ENCODE measurements at places on chromosomes 2 and 18. TPM values are rescaled to one million over a fixed set of nuclear protein-coding genes. Genes with fewer than 3 reads are reported as not detected.

FBXO15 gene
- total RNA-seq = 0.83 TPM

DNA sequence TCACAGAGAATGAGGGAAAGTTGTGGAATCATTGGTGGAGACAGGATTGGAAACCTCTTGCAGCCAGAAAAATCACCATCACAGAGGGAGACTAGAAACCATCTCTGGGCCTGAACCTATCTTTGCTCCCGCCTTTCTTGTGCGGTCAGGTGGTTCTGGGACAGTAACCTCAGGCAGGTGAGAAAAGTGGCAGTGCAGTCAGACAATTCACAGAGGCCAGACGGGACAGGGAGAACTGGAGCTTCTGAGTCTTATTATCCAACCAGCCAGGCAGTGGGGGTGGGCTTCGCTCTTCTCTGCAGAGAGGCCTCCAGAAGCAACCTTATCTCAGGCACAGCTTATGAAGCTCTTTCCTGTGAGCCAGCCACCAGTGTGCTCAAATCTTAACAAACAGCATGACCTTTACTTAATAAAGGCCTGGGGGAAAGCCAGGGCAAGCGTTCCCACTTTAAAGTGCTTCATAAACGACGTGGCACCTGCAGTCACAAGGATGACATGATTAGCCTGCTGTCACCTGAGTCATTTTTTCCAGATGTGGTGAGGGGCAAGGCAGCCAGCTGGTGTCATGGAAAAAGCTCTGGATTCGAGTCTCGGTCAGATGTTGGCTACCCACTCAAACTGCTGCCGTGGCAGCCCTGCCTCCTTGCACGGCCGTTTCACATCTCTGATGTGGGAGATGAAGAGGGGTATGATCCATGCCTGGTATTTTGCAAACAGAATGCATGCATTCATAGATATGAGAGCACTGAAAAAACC, 109.7 kb downstream of the B3GNT2 start:
- peaks cover 48% of the 10 kb centered on the region for H3K4me1 ChIP-seq
- H3K27ac ChIP-seq = peak overlapping the region; percentile 74
- DNase-seq = no peak
- no peaks in the 10 kb centered on the region for H3K27me3 ChIP-seq

- no peak overlapping the region for H3K4me3 ChIP-seq
- H3K27me3 ChIP-seq = no peaks in the 10 kb centered on the region
- DNase-seq = no peak
- H3K36me3 ChIP-seq = no peaks in the 10 kb centered on the region
- no peak overlapping the region for H3K27ac ChIP-seq
Observed at GRCh38 chr2:218798767-218799504, 17.0 kb downstream of the CYP27A1 start.

TMEM178A gene
- total RNA-seq = 5.2 TPM

DSC2 gene
- 14.0 TPM for total RNA-seq

POTEF gene
- not detected for total RNA-seq

UGT1A5 gene
- total RNA-seq = not detected

DNA sequence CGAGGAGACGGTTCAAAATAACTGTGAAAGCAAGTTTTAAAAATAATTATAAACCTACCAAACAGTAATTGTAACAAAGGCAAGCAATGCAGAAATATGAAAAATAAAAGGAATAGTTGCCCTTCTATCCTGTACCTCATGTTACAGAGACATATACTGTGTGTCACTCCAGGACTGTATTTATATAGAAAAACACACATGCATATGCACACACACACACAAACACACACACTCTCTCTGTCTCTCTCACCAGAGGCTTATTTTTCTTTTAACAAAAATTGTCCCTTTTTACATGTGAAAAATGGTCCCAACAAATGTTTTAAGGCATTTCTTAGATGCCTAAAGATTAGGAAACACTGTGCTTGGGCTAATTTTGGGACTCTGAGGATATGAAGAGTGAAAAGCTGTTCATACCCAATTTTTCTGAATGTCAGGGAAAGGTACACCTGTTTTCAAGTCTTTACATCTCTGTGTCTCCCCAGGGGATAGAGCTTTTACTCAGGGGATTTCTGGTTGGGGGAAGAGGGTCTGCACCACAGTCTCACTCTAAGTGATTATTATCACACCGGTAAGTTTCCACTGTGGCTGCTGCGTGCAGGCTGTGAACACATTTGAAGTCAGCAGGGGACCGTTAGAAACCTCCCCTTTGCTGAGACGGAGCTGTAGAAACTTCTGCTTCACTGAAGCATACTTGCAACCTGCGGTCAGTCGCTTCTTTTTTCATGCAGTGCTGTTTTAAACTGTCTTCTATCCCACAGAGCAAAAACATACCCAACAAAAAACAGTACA, 51.4 kb upstream of the SPAG16 start:
- H3K27me3 ChIP-seq = no peaks in the 10 kb centered on the region
- no peak overlapping the region for H3K4me3 ChIP-seq
- H3K36me3 ChIP-seq = no peaks in the 10 kb centered on the region
- no peak for DNase-seq

MAL gene
- total RNA-seq = 4.4 TPM

GRCh38 chr2:3571284-3571683, 3.8 kb upstream of the RPS7 start:
- no peak overlapping the region for H3K27ac ChIP-seq
- peaks cover 4% of the 10 kb centered on the region for H3K4me1 ChIP-seq
- H3K4me3 ChIP-seq = no peak overlapping the region
- no peaks in the 10 kb centered on the region for H3K27me3 ChIP-seq
- DNase-seq = no peak
- no peaks in the 10 kb centered on the region for H3K36me3 ChIP-seq

DNA sequence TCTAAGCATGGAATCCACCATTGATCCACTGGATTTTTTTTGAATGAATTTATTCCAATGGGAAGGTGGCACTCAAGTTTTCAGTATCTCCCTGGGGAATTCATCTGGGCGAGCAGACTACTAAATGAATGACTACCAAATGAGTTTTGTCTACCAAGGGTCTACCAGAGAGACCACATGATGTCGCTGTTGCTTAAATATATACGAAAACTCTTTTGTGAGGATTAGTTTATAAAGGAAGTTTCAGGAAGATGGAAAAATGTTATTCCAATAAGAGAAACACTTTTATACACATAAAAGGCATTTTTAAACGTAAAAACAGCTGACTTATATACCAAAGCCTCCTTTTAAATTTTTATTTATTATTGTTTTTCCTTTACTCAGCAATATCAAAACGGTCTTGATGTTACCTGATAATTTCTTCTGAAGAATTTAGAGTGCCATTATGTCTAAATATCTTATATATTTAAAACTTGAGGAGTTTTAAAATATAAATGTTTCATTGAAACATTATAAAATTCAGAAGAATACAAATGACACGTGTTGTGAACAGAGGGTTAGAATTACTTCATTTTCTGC, 139.7 kb downstream of the HRH4 start:
- no peaks in the 10 kb centered on the region for H3K27me3 ChIP-seq
- no peak overlapping the region for H3K27ac ChIP-seq

GRCh38 chr2:7180638-7181370, 263.6 kb downstream of the RNF144A start:
- no peak for DNase-seq
- H3K36me3 ChIP-seq = no peaks in the 10 kb centered on the region
- no peak overlapping the region for H3K27ac ChIP-seq
- H3K27me3 ChIP-seq = no peaks in the 10 kb centered on the region
- no peak overlapping the region for H3K4me3 ChIP-seq

DNA sequence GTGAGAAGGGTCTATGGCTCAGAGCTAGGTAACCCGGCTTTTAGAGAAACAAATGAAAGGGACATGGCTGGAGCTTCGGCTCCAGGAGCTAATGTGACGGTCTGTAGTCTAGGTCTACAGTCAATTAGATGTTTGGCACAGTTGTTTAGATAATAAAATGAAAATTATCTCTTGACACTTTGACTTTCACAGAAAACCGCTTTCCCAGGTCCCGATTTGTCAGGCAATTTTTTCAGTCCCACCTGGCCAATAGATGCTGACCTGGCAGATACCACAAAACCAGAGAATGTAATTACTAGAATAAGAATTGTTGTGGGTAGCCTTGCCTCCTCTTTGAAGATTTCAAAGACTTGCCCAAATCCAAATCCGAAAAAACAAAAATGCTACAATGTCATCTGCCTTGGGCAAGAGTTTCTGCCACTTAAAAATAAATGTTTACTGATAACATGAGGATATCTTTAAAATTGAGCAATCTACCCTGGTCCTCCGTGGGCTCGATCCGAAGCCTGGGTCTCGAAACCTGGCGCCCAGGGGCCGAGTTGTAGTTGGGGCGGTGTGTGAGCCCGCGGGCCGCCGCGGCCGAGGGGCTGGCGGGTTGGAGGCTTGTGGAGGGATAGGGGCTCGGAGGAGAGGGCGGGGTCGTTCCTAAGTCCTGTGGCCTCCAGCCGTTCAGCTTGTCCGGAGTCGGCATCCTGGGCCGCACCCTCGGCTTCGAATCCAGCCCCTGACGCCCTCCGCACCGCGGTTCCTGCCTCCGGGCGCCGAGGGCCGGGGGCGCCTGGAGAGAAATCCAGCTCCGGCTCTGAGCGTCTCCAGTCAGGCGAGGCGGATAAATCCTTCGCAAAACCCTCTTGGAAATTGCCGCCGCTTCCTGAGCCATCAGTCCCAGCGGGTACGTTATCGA, 2.3 kb downstream of the EMX1 start:
- no peaks in the 10 kb centered on the region for H3K36me3 ChIP-seq
- no peak overlapping the region for H3K27ac ChIP-seq
- H3K4me1 ChIP-seq = peaks cover 69% of the 10 kb centered on the region
- DNase-seq = peak; percentile 77

COL6A3 gene
- total RNA-seq = 34.4 TPM

GRCh38 chr2:207683438-207683837, 28.0 kb upstream of the CCNYL1 start:
- H3K4me3 ChIP-seq = no peak overlapping the region
- H3K36me3 ChIP-seq = no peaks in the 10 kb centered on the region
- no peaks in the 10 kb centered on the region for H3K27me3 ChIP-seq
- no peak overlapping the region for H3K27ac ChIP-seq

INHBB gene
- total RNA-seq = 11.2 TPM

- H3K36me3 ChIP-seq = no peaks in the 10 kb centered on the region
- H3K27ac ChIP-seq = no peak overlapping the region
- H3K4me1 ChIP-seq = no peaks in the 10 kb centered on the region
- no peak overlapping the region for H3K4me3 ChIP-seq
- no peaks in the 10 kb centered on the region for H3K27me3 ChIP-seq
- DNase-seq = no peak
Observed at GRCh38 chr2:187656123-187656522, 101.9 kb upstream of the TFPI start.

- H3K36me3 ChIP-seq = no peaks in the 10 kb centered on the region
- no peak for DNase-seq
- no peak overlapping the region for H3K27ac ChIP-seq
- H3K4me3 ChIP-seq = no peak overlapping the region
- no peaks in the 10 kb centered on the region for H3K27me3 ChIP-seq
Observed at GRCh38 chr2:21270708-21271122, 146.9 kb downstream of the TDRD15 start.

GRCh38 chr2:133411857-133412256, 156.4 kb downstream of the NCKAP5 start:
- H3K27me3 ChIP-seq = no peaks in the 10 kb centered on the region
- no peak overlapping the region for H3K4me3 ChIP-seq
- no peak overlapping the region for H3K27ac ChIP-seq

- no peak overlapping the region for H3K4me3 ChIP-seq
- H3K27me3 ChIP-seq = no peaks in the 10 kb centered on the region
- peaks cover 48% of the 10 kb centered on the region for H3K4me1 ChIP-seq
- H3K27ac ChIP-seq = no peak overlapping the region
- DNase-seq = no peak
Observed at GRCh38 chr2:120219766-120220165, 3.4 kb downstream of the TMEM185B start.

GRCh38 chr2:12856934-12857601, 140.3 kb downstream of the TRIB2 start:
- peaks cover 23% of the 10 kb centered on the region for H3K4me1 ChIP-seq
- H3K27me3 ChIP-seq = no peaks in the 10 kb centered on the region
- DNase-seq = no peak

PROKR1 gene
- not detected for total RNA-seq

GRCh38 chr2:109311771-109312170, 182.8 kb downstream of the SH3RF3 start:
- H3K36me3 ChIP-seq = no peaks in the 10 kb centered on the region
- no peaks in the 10 kb centered on the region for H3K27me3 ChIP-seq
- no peak overlapping the region for H3K27ac ChIP-seq
- no peak overlapping the region for H3K4me3 ChIP-seq

ANXA4 gene
- total RNA-seq = 130 TPM

DNA sequence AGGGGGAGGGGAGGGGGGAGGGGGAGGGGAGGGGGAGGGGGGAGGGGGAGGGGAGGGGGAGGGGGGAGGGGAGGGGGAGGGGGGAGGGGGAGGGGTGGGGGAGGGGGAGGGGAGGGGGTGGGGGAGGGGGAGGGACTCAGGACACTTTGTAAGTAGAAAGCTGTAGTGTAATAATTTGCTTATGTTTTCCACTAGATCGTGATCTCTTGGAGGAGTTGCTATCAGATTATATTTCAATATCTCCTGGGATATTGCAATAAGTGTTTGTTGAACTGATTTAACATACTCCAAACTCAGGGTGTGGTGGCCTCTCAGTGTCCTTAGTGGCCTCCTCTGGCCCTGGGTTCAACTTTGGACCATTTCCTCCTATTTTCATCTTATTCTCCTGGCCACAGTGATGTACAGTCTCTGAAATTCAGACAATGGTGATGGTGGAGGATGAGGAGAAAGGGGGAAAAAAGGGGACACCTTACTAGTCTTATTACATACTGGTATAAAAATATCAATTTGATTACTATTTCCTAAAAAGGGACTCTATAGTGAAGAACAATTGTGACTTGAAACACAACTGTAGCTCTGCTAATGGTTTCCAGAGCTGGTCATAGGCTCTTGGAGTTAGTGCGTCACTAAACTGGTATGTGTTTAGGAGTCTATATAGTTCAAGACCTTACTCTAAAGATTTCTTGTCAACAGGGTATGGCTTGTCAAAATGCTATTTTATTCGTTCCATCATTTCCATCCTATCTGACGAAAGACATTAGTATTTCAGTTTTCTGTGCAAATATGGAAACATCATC, 89.6 kb downstream of the DDX1 start:
- no peaks in the 10 kb centered on the region for H3K4me1 ChIP-seq
- H3K27ac ChIP-seq = no peak overlapping the region
- H3K27me3 ChIP-seq = no peaks in the 10 kb centered on the region
- no peak for DNase-seq

All from upper lobe of left lung (tissue), 6 donors.